ENCODE measurements at places on chromosomes 16 and 17.

- DNase-seq = no peak
Observed at GRCh38 chr17:4006745-4007211, 42.5 kb upstream of the ATP2A3 start.

DNA sequence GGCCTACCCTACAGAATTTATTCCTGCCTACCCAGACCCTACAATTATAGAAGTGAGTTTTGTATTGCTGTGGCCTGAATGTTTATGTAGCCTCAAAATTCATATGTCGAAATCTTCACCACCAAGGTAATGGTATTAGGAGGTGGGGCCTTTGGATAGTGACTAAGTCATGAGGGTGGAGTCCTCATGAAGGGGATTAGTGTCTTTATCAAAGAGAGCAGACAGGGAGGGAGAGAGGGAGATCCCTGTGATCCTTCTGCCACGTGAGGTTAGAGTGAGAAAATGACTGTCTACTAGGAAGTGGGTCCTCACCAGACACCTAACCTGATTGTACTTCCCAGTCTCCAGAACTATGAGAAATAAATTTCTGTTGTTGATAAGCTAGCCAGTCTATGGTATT is 981 bp upstream of the DUXB start:
- DNase-seq = no peak

GRCh38 chr17:57959929-57960328 is 4.7 kb upstream of the CUEDC1 start:
- no peak for DNase-seq

DNA sequence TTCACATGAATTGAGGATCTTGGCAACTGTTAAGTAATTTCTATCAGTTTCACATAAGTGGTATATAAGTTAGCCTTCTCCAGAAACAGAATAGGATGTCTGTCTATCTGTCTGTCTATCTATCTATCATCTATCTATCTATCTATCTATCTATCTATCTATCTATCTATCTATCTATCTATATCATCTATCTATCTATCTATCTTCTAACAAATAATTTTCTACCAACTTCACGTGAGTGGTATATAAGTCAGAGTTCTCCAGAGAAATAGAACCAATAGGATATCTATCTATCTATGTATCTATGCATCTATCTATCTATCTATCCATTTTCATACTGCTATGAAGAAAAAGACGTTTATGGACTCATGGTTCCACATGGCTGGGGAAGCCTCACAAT is 11.4 kb upstream of the SPACA3 start:
- no peak for DNase-seq

DNA sequence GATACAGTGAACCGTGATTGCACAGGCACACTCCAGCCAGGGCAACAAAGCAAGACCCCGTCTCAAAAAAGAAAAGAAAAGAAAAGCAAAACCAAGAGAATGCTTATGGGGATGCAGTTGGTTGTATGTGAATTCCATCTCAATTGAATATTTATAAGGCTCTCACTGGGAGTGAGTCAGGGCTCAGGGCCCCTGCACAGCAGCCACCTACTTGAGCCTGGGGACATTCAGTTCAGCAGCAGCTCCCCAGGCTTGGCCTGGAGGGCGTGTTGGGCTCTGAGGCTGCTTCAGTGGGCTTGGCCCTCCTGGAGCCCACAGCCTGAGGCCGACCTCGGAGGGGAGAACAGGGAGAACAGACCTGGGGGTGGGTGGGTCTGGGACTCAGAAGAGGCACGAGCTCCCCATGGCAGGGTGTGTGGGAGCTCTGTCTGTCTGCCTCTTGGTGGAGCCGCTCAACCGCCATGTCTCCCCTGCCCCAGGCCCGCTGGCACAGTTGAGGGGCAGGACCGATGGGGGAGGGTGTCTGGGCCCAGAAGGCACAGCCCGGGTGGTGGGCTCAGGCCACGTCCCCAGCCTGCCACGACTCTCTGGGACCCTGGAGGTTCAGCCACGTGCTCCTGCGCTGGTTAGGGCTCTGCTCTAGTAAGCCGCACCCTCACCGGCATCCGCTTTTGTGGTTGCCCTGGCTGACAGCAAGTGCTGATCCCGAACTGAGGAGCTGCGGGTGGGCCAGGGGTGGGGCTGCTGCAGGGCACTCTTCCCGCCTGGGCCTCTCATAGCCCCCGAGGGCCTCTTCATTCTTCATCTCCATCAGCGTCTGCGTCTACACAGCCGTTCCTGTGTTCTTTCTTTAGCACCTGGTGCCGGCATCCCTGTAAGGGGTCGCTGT is 24.8 kb downstream of the ZFPM1 start:
- no peak for DNase-seq

- DNase-seq = no peak
Observed at GRCh38 chr17:69523244-69523861, 108.9 kb downstream of the MAP2K6 start.

- no peak for DNase-seq
Observed at GRCh38 chr17:27808628-27809027, 8.3 kb upstream of the NOS2 start.

- DNase-seq = no peak
Observed at GRCh38 chr16:51150888-51151320, at the start of gene SALL1. Gene SALL1, minus strand, starts transcription at chr16:51151270. Its CDS starts 29 bp downstream, at chr16:51151241.

- DNase-seq = no peak
Observed at GRCh38 chr17:27481327-27481726, 25.1 kb downstream of the KSR1 start.

GRCh38 chr17:12719948-12720347 is 54.3 kb downstream of the MYOCD start:
- no peak for DNase-seq

DNA sequence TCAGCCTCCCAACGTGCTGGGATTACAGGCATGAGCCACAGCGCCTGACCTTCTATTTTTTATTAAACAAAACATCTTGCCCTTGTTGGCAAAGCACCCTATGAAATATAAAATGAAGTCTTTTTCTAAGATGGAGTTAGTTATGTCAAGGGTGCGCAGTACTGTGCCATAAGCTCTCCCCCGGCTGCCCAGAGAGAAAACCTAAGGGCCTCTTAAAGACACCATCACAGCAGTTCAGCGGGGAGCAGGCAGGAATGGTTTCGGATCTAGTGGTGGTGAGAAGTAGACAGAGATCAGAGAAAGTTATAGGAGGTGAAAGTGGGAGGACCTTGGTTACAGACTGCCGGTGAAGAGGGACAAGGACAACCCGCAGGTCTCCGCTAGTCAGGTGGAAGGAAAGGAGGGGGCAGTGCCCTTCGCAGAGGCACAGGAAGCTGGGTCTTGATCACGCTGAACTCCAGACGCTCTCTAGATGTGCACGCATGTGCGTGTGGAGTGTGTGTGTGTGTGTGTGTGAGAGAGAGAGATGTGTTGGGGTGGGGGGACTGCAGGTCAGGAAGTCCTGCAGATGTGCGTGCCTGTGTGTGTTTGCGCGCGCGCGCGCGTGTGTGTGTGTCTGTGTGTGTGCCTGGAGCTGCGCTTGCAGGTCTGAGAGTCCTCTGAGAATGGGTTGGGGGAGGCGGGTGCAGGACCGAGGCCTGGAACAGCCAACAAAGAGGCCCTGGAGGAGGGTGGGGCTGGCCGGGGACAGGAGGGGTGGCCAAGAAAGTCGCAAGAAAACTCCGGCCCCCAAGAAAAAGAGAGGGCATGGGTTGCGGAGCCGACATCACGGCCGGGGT is 748 bp upstream of the CMTM3 start:
- no peak for DNase-seq

GRCh38 chr16:921321-921905 is 49.4 kb downstream of the LMF1 start:
- DNase-seq = no peak

DNA sequence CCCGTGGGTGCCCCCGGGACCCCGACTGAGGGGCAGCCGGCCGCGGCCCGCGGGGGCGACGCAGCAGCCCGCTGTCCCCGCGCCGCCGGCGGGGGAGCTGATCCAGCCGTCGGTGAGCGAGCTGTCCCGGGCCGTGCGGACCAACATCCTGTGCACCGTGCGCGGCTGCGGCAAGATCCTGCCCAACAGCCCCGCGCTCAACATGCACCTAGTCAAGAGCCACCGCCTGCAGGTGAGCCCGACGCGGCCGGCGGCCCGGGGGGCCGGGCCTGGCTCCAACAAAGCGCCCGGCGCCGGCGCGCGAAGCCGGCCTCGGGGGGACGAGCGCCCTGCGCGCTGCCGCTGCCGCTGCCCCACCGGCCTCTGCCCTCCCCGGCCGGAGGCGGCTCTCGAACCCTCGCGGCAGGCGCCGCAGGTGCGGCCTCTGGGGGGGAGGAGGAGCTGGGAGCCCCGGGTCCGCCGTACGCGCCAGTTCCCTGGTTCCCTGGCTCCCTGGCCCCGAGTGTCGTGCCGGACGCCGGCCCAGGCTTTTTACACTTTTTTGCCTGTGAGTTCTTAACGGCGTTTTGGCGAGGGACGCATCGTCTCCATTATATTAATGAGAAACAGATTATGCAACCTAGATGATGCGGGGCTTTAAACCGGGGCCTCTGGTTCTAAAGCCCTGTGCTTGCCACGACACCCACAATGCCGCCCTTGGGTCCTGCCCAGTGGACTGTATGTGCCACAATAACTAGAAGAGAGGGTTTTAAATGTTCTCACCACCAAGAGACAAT is 521 bp downstream of the ATMIN start:
- DNase-seq = no peak

DNA sequence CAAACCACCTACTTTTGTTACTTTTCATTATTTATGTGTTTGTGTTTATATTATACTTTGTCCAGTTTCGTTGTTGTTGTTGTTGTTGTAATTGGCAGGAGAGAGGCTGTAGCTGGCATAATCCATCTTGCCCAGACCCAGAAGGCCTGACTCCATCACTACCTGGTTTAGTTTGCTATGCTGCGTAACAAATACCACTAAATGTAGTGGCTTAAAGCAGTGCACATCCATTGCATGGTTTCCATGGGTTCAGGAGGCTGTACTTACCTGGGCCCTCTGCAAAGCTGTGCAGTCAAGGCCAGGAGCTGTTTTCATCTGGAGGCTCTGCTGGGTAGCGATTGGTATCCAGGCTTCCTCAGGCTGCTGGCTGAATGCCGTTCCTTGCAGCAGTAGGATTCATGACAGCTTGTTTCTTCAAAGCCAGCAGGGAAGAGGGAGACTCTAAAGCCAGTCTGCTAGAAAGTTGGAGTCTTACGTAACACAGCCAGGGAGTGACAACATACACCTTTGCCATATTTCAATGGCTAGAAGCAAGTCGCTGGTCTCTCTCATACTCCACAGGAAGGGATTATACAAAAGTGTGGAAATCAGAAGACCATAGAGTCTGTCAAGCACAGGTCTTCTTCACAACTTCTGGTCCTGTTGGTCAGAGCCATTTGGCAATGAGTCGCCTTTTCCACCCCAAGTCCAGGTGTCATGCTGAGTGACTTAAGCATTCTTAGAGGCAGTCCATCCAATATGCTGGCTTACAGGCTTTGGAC is 41.1 kb downstream of the TNRC6C start:
- DNase-seq = no peak

GRCh38 chr17:4884489-4884888 is 14.8 kb upstream of the C17orf107 start:
- no peak for DNase-seq

Measured in cerebellar nuclear complex (tissue), 1 donor.